ENCODE measurements at places on chromosomes 2 and 18.
A peak's percentile ranks its signal among the peaks of the same experiment; 100 is the strongest.

DNA sequence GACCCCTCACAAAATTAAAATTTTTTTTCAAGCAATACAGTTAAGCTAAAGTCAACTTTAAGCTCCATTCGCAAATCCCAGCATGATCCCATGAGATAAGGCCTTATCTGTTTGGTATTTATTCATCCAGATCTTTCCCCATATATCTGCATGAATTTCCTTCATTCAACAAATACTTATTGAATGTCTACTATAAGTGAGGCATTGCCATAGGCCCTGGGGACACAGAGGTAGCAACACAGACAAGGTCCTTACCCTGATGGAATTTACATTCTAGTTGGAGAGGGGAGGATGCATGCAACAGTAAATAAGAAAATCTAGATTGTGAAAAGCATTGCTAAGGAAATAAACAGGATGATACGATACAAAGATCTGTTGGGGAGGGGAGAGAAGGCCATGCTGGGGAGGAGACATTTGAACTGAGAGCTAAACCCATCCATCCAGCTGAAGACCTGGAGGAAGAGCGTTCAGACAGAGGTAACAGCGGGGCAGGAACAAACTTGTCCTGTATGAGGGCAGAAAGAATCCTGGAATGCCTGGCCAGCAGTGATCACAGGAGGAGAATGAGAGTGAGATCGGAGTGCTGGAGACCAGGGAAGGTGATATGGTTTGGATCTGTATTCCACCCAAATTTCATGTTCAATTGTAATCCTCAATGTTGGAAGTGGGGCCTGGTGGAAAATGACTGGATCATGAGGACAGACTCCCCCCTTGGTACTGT lies 71.6 kb downstream of the SDC1 start:
- no peak for DNase-seq

DNA sequence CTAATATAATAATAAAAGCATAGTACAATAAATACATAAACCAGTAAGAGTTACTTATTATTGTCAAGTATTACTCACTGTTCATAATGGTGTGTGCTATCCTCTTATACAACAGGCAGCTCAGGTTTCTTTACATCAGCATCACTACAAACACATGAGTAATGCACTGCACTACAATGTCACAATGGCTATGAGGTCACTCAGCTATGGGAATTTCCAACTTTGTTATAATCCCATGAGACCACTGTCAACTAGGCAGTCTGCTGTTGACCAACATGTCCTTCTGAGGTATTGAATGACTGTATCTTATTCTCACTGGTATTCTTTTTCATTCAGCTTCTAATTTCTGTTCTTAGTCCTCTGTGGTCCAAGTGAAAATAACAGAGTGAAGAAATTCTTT lies 250.4 kb upstream of the DSEL start:
- no peak for DNase-seq

- peak; percentile 11 for DNase-seq
These were observed 8.2 kb upstream of the SMARCAL1 start for GRCh38 chr2:216404010-216404618.

DNA sequence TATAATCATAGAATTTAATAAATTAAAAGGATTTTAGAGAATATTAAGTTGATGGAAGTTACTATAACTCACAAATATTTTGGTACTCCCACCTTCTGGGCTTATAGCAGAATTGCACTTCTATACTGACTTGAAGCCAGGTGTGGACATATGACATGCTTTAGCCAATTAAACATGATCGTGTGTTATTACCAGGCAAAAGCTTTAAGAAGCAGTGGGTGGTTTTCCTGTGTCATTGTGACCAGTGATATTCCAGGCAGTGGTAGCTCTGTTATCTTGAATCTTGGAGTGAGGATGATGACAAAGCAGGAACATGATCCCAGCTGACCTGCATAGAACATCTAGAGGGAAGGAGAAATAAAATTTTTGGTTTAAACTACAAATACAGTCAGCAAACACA lies 370.9 kb upstream of the ZEB2 start:
- DNase-seq = no peak
